HuH-7 (cell line): ENCODE measurements at places on chromosomes 13 and 19.
A peak's percentile ranks its signal among the peaks of the same experiment; 100 is the strongest.

GRCh38 chr19:41023193-41023592, 32.1 kb downstream of the CYP2B6 start:
- DNase-seq: peak; percentile 43

- peak; percentile 56 for DNase-seq
These were observed 10.1 kb upstream of the GTF2F1 start for GRCh38 chr19:6402837-6403608.

- no peak for DNase-seq
These were observed 32.2 kb upstream of the IPO5 start for GRCh38 chr13:97921176-97921816.

- no peak for DNase-seq
These were observed 213.6 kb upstream of the CSNK1A1L start for GRCh38 chr13:37319031-37319443.

DNA sequence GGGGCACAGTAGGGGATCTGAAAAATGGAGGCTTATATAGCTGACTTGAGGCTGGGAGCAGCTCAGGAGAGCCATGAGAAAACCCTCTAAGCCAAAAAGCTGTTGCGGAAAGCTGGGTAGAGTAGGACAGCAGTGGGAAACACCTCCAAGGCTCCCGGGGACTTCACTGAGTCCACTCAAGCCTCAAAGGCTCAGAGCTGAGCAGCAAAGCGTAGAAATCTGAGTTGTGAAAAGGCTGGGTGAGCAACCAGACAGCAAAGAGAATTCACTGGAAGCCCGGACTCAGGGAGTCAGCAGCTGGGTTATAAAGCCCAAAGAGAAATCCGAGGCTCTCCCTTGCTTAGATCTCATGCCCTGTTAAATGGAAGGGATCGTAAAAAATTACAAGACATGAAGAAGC, 905.0 kb downstream of the EFNB2 start:
- no peak for DNase-seq

DNA sequence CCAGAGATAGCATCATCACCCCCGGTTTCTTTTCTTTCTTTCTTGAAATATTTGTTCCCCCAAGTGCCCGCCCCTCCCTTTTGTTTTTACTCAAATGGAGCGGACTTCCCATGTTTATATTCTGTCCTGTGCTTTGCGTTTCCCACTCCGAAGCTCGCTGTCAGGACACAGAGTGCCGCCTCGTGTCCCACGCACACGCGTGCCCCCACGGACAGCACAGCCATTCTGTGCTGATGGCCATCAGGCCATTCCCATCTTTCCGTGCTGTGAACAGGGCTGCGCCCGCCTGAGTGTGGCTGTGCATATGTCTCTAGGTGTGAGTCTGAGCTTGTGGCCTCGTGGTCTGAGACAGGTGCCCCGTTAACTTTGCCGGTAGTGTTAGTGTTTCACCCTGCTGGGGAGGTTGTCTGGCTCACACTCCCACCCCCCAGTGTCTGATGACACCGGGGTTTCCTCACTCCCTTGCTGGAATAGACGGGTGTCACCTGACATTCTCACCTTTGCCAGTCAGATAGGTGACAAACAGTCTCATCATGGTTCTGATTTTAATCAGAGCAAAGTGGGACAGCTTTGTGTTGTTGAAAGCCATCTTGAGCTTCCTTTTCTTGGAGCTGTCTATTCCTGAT, 6.9 kb downstream of the PAK4 start:
- no peak for DNase-seq

DNA sequence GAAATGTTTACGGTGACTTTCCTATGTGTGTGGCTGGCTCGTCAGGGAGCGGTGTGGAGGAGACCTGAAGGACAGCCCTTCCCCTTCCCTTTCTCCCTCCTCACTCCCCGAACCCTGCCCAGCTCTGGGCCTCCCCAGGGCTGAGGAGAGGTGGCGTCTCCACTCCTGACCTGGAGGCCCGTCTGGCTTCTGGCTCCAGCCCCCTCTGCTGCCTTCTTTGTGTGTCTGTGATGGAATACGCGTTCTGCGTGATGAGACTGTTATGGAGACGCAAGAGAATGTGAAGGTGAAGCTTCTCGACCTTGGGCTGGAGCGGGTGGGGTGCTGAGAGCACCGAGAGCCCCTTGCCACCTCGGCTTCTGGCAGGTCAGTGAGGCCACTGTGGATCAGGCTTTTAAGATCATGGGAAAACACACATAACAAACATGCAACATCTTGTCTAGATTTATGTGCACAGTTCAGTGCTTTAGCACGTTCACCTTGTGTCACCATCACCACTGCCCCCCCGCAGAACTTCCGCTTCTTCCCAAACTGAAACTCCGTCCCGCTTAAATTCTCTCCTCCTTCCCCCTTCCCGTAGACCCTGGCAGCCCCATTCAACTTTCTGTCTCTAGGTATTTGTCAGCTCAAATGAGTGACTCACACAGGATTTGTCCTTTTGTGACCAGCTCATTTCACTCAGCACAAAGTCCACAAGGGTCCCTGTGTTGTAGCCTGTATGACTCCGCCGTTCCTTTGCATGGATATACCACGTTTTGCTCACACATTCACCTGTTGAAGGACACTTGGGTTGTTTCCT, 24.7 kb downstream of the ATP11A start:
- no peak for DNase-seq

DNA sequence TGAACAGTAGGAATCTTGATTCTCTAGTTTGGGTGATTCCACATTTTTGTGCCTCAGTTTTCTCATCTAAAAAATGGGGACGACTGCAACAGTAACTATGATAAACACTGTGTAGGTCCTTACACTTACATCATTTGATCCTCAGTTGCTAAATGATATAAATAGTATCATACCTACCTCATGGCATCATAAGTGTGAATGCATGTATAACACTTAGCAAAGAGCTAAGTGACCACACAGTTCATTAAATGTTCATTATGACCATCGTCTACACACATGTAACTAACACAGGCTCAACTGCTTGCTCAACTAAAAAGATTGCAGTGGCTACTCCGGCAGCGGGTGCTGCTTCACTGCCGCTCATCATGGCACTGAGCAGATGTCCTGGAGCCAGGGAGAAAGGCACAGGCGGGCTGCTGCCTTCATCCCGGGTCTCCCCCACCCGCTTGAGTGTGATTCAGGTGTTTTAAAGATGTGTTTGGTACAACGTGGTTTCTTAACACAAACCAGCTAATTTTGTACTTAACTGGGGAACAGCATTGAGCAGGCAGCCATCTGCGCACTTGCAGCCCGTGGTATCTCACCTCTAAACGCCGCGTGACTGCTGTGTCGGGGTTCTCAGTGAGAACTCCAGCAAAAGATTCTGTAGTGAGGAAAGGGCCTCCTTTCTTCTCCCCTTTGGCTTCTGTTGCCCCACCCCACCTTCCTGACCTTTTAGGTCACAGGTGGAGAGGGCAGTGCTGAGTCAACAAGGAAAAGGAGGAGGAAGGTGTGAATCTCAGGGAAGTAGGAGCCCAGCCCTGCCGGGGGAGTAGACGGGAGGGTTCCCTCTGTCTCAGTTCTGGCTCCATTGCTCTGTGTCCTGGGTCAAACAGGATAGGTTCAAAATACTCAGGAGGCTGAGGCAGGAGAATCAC, 11.7 kb upstream of the ACTN4 start:
- DNase-seq: no peak

GRCh38 chr13:22062478-22063205, 391.8 kb downstream of the FGF9 start:
- DNase-seq: no peak

DNA sequence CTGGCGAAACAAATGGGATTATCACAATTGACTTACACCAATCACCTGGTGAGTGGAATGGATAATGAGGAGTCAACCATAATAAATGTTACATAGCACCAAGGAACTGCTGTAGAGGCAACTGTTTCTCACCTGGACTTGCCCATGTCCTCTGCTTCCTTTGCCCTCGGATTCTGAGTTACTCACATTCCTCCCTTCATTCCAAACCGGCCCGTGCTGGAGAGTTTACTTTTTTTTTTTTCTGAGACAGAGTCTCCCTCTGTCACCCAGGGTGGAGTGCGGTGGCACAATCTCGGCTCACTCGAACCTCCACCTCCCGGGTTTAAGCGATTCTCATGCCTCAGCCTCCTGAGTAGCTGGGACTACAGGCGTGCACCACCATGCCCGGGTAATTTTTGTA, 41.5 kb upstream of the TSC22D1 start:
- DNase-seq: no peak

DNA sequence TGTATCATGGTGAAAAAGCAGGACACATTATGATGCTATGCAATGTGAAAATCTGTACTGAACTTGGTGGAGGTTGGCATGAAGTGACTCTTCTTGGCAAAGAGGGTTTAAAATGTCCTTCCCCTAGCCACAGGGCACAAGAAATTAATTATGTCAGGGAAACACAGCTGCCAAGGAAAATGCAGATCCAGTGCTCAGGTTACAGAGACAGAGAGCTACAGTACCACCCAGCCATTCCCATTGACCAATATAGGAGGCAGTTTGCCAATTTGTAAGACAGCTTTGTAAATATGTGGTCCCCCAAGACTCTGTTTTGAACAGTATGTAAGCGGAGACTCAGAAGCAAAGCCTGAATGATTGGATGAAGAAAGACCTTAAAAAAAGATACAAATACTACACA, 69.4 kb upstream of the KLF12 start:
- no peak for DNase-seq

DNA sequence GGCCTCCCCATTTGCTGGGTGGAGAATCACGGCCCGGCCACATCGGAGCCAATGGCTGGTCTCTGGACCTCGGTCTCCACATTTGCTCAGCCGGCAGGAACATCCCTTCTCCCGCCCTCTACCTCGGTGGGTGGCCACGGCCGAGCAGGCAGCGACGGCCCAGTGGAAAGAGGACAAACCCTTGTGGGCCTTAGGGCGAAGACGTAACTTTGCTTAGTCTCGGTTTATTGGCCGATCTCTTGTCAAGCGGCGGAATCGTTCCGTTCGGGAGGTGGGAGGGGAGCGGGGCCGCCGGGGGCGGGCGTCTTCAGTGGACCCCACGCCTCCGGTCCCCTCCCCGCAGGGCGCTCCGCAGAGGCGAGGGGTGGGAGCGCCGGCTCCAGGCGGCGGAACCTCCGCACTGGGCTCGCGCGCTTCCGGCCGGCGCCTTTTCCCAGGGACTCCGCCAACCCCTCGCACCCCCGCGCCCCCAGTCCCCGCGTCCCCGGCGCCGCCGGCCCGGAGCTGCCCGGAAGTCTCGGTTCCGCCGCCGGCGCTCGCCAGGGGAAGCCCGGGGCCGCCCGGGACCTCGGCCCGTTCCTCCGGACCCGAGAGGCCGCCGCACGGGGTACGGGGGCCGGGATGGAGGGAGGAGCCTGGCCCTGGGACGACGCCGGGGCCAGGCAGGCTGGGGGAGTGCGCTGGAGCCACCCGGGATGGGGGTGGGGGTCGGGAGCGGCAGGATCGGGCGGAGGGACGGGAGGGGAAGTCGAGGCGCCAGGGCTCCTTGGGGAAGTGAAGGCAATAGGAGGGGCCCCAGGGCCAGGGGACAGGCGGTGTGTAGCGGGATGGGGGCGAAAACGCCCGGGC, at the start of gene ZNF580:
Gene ZNF580, plus strand, starts transcription at position 426 of the 849 bp plus-strand sequence. CDS start 1,507 bp downstream, outside the sequence.
- no peak for DNase-seq

GRCh38 chr13:84844473-84844872, 954.7 kb downstream of the SLITRK6 start:
- no peak for DNase-seq

DNA sequence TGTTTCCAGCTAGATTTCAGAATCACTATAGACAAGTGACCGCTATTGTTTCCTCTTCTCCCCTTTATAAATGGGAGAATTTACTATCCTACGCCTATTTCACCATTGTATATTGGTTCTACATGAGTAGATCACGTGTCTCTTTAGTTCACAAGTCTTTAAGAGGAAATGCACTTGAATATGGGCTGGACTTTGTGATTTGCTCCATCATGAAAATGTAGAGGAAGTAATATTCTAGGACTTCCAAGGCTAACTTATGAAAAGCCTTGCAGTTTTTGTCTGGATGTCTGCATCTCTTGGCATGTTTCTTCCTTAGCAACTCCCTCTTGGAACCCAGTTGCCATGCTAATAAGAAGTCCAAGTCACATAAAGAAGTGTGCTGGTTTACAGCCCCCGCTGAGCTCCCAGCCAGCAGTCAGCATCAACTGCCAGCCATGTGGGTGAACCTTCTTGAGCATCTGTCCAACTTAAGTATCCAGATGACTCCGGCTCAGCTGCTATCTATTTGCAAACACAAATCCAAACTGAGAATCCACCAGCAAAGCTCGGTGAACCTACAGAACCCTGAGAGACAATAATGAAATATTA, 4.8 kb upstream of the FBXL3 start:
- DNase-seq: no peak

GRCh38 chr19:2253106-2254063, 2.8 kb downstream of the JSRP1 start:
- DNase-seq: peak; percentile 70

GRCh38 chr19:6318772-6319171, 14.6 kb downstream of the ACER1 start:
- DNase-seq: no peak

DNA sequence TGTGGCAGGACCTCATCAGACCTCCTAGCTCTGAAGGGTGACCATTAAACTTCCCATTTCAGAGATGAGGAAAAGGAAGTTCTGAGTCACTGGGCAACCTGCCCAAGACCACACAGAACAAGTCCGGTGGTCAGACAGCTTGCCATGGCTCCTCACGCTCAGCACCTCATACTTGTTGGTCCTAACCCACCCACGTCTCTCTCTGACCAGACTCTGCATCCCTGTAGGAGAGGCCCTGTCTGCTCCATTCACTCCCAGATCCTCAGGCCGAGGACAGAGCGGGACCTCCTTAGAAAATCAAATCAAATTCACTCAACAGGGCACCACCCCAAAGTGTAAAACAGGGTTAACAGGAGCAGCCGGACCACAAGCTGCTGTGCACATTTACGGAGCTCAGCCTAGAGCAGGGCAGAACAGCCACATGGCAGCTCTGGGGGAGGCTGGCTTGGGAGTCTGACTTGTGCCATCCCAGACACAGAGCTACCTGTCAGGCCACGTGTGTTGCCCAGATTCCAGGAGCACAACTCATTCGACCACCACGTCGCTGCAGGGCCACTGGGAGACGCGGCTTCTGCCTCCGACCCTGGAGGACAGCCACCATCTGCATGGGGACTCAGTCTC, 1.7 kb downstream of the MIER2 start:
- no peak for DNase-seq

- no peak for DNase-seq
These were observed 6.6 kb upstream of the EEF1AKMT1 start for GRCh38 chr13:20780317-20780716.

DNA sequence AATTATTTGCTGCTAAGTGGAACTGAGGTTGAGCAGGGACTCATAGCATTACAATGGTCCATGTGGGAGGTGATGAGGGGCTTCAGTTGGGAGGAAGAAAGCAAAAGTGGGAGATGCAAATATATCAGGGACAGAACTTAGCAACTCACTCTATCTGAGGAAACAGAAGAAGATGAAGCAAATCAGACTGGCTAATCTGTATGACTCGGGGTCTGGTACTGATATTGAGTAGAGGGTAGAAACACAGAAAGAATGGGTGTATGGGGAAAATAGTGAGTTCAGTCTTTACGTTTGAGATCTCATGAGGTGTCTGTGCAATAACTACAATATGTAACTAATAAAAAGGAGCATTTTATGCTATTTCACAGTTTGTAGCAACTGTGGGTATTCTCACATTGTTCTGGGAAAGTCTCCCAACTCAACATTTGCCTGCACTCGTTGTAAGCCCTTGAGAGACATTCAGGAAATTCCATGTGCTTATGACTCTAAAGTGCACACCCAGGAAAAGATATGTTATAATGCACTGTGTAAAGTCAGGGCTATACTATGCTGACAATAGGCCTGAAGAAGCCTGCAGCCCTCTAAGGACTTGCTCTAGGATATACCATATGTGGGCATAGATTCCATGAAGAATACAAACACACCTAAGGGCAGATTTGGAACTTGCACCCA, 183.5 kb downstream of the SPRY2 start:
- DNase-seq: no peak
